ENCODE measurements at places on chromosomes 12 and 14. TPM values are rescaled to one million over a fixed set of nuclear protein-coding genes. Genes with fewer than 3 reads are reported as not detected.

Gene EIF2B1
- total RNA-seq, result 46.5 TPM

Gene FLRT2
- 256 TPM for total RNA-seq

Gene CARMIL3
- total RNA-seq, result 1.9 TPM

Gene FAM222A
- 5.0 TPM for total RNA-seq

Gene PRDM4
- total RNA-seq, result 31.5 TPM

Gene ADGRD1
- total RNA-seq, result 16.8 TPM

Gene FUT8
- 20.0 TPM for total RNA-seq

Gene GLS2
- 2.2 TPM for total RNA-seq

Gene USP44
- 2.3 TPM for total RNA-seq
